ENCODE measurements at places on chromosomes 4 and X.
A peak's percentile ranks its signal among the peaks of the same experiment; 100 is the strongest.

DNA sequence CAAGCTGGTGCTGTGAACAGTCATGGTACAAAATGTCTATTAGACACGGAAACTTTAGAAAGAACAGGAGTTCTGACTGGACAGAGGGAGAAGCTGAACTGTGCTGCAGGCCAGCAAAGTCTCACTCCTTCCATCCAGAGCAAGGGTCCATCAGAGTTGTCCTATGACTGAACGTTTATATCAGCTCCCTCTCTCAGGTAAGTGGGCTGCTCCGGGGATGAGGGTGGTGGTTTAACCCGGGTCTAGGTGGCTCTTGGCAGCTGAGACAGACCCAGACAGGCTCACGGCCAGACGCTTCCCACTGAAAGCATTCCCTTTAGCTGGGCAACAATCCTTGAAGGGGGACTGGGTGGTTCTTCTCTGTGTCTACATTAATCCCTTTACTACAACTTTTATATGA is 385.0 kb upstream of the SMIM31 start:
- DNase-seq = no peak

GRCh38 chr4:6365545-6366086 is 96.0 kb downstream of the WFS1 start:
- no peak for DNase-seq

GRCh38 chr4:11005300-11005699 is 320.7 kb upstream of the CLNK start:
- no peak for DNase-seq

DNA sequence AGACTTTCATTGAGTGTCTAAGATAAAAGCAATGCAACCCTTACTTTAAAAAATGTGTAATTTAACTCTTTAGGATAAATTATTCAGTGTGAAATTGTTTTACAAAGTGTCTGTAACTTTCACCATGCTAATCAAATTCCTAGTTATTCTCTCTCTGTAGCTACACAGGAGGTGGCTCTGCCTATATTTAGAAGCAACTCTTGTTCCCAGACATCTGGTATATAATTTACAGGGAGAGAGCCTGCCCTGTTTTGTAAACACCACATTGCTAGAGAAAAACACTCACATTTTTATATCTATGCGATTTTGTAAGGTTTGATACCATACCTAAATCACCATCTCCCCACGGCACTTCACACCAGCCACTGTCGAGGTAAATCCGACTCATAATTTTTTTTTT is 35.5 kb upstream of the SPATA4 start:
- DNase-seq = no peak

- no peak for DNase-seq
Measured at GRCh38 chrX:105273326-105273725, 52.8 kb upstream of the TEX13A start.

GRCh38 chr4:153523941-153524386 is 57.8 kb downstream of the TMEM131L start:
- DNase-seq = no peak

DNA sequence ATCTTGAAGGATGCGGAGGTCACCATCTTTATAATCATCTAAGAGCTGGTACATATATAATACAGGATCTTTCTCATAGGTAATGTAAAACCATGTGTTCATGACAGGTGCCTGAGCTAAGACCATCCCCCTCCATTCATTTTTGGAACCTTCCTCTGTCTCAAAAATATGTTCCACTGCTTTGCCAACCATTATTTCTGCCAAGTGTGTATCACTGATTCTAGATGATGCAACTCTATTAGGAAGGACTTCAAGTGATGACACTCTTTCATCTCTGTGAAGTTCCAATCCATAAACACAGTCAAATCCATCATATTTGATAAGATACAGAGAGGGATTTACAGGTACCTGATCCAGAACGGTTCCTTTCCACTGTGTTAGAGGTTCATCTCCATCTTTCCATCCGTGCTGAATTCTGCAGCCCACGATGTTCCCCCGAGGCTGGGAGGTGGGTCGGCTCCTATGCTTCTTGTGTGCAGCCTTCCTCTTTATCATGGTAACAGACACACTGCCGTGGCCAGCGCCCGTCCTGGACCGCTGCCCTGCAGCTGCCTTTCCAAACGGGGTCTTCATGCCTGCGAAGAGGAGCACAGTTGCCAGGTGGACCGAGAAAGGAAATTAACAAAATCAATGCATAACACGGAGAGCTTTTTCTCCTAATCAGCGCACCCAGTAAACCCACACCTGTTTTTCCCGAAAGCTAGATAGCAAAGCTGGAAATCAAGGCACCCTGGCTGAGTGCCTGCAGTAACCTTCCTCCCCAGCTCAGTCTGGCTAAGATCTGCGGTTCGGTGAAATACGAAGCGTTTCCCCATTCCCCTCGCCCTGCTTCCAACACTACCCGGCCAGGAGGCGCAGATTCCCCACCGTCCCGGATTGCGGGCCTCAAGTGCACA is 718 bp downstream of the SPIN3 start:
- no peak for DNase-seq

GRCh38 chrX:74437530-74437929 is 16.2 kb downstream of the SLC16A2 start:
- no peak for DNase-seq

- DNase-seq = peak; percentile 57
Measured at GRCh38 chr4:88008122-88008742, 797 bp downstream of the PKD2 start.

DNA sequence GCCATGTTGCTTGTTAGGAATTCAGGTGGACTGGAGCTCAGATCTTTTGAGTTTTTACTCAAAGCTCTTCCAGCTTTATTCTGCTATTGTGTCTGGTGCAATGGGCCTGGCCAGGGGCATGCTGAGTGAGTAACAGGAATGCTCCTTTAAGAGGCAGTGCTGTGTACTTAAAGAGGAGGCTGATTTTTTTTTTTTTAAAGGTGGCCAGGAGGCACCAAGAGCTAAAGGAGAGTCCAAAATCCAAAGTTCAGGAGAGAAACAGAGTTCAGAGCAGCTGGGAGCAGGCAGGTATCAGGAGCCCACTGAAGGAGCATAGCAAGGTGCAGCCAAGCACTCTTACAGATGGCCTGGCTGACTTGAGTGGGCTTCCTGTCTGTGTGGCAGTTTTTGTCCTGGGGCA is 178.7 kb downstream of the FMR1NB start:
- DNase-seq = no peak

- peak; percentile 15 for DNase-seq
Measured at GRCh38 chr4:126778348-126778747, 854.4 kb upstream of the INTU start.

DNA sequence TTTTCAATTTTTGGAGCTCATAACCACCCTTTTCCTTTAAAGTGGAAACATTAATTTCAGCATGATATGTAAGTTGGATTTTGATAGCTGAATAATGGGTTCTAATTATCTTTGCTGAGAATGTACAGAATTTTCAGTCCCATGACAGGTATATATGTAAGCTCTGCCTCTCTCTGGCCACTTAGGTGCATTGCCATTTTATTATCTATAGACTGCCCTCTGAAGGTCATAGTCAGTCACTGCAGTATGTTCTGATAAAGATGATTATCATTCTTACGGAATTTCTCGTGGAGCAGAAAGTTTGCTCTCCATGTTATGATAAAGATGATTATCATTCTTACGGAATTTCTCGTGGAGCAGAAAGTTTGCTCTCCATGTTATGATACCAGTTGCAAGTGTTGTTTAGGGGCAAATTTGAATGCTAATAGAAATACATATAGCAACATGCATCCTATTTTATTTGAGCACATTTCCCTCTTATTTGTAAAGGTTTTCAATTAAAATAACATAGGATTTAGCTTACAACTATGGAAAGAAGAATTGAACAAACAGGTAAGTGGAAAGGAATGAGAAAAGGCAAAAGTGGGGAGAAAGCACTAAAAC is 10.4 kb downstream of the AFP start:
- DNase-seq = peak; percentile 50

- DNase-seq = no peak
Measured at GRCh38 chr4:166308647-166309046, 435.6 kb downstream of the TLL1 start.

- no peak for DNase-seq
Measured at GRCh38 chrX:10098270-10098713, 58.5 kb upstream of the CLCN4 start.

DNA sequence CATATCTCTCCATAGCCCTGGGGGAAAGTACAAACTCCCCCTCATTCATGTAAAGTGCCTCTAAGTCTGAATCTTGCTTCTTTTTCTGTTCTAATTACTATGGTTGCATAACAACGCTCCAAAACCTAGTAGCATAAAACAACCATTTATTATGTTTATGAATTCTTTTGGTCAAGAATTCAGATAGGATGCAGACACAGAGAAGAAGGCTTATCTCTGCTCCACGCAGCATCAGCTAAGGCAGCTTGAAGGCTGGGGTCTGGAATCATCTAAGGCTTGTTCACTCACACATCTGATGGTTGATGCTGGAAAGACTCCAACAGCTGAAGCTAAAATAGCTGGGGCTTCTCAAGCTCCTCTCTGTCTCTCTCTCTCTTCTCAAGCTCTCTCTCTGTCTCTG is 564.5 kb downstream of the ZNF674 start:
- no peak for DNase-seq

Measured in NB4 (cell line).